ENCODE measurements at places on chromosomes 2 and 18.

DNA sequence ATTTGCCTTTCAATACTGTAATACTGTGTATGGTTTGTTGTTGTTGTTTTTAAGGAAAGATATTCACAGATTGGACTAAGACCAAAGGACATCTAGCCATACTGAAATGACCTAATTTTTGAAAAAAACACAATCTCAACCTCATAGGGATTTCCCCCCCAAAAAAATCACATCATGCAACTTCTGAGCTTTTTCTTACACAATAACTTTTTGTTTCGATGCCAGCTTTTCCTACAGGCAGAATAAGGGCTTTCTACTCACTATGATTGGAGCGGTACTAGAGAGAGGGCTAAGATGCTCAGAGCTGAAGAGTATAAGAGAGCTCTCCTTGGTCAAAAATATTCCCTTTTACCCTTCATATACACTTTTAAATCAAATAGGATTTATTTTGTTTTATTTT lies 32.4 kb upstream of the SLC3A1 start:
- no peak for DNase-seq

DNA sequence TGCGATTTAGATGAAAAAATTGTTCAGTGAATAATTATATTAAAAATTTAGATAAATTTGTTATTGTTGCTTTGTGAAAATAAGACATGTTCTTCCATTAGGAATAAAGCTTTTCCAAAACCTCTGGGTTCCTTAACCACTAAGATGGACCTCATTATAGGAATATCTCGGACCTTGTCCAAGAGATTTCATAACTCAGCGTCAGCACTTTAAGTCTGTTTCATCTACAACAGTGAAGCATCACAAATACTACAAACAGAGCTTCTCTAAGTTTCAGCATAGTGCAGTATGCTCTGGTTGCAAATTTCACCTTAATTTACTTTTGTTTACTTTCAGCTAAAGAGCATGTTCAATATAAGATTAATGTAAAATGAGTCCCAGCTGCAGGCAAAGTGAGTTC lies 150.3 kb downstream of the UBE2E3 start:
- no peak for DNase-seq

- DNase-seq = no peak
Measured at GRCh38 chr18:65762556-65762955, 11.7 kb downstream of the CDH7 start.

DNA sequence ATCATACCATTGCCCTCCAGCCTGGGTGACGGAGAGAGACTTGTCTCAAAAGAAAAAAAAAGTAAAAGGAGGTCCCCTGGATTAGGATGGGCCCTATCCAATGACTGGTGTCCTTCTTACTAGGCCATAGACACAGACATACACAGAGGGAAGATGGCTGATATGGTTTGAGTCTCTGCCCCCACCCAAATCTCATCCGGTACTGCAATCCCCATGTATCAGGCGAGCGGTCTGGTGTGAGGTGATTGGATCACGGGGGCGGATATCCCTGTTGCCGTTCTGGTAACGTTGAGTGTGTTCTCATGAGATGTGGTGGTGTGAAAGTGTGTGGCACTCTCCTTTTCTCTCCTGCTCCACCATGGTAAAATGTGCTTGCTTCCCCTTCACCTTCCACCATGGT lies 7.8 kb upstream of the CNDP2 start:
- DNase-seq = no peak

GRCh38 chr2:37243435-37243834 lies 12.0 kb downstream of the NDUFAF7 start:
- no peak for DNase-seq

- DNase-seq = no peak
Measured at GRCh38 chr18:6405237-6406074, 9.3 kb downstream of the L3MBTL4 start.

GRCh38 chr2:151280271-151280670 lies 9.2 kb downstream of the NMI start:
- DNase-seq = no peak

- no peak for DNase-seq
Measured at GRCh38 chr2:147255812-147256211, 589.0 kb upstream of the ACVR2A start.

DNA sequence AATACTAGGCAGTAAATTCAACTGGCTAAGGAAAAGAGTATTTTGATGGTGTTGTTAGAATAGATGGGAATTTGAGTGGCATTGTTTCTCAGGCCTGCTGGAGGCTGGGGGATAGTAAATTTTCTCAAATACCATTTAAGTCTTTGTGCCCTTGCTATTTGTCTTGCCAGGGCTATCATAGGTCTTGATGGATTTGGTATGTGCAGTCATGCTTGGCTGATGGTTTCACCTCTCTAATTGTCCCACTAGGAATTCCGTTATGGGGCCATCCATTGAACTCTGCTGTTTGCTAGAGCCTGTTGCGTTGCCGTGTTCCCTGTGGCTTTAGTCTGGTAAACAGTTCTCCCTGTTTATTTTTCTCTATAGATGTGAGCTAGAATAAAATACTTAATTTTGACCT lies 438.1 kb upstream of the FAM98A start:
- no peak for DNase-seq

DNA sequence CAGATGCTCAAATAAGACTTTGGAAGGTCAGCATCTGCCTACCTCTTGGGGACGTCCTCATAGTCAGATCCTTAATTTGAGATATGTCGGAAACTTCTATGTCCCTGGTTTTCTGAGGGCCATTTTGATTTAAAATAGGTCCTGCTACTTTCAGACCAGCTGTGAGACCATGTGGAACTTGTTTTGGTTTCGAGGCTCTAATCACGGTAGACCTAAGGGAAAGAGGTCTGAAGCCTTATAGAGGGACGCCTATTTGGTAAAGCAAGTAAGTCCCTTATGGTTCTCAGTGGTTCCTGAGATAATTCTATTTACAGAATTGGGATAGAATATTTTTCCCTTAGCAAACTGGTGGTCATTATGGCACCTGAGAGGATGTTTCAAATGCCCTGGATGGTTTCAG lies 75.1 kb downstream of the RFTN2 start:
- no peak for DNase-seq

GRCh38 chr18:6280211-6280743 lies 134.4 kb downstream of the L3MBTL4 start:
- DNase-seq = no peak

GRCh38 chr2:143468341-143468888 lies 339.2 kb downstream of the ARHGAP15 start:
- no peak for DNase-seq

DNA sequence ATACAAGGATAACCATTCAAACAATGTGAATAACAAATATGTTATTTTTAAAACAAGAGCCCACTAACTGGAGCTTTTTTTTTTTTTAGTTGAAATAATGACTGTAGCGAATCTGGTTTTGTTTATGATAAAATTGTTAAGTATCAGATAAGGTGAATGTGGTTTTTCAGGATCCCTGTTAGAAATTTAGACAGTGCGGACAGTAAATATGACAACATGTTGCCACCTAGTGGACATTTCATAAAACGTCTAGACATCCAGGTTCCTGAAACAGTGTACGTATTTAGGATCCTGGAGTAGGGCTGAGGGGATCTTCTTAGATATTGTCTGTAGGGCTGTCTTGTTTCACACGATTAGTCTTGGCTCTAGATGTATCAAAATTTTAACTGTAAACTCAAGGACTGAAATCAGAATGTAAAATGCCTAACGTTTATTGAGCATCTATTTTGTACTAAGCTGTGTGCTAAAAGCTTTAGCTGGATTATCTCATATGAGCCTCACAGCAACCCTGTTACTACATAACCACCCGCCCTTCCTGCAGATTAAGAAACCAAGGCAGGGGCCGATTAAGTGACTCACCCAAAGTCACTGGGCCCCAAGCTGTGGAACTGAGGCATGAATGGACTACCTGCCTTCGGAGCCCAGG lies 23.9 kb upstream of the CCDC68 start:
- peak; percentile 65 for DNase-seq

- no peak for DNase-seq
Measured at GRCh38 chr2:46780801-46781445, 134.7 kb downstream of the MCFD2 start.

DNA sequence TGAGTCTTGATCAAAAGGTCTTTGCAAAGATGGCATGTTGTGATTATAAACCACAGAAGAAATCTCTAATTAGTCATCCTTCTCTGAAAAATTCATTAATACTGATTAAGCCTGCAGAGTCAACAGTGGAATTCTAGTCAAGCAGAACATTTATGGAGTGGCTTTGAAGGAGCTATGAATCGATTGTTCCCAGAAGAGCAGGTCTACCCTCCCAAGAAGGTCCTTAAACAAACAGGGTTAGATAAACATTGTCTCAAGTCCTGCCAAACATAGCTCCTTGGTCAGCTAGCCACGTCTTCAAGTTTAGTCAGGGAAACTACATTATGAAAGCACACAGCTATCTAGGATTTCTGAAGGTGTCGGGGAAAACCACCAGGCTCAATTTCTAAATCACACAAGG lies 88.9 kb downstream of the ITGA4 start:
- no peak for DNase-seq

DNA sequence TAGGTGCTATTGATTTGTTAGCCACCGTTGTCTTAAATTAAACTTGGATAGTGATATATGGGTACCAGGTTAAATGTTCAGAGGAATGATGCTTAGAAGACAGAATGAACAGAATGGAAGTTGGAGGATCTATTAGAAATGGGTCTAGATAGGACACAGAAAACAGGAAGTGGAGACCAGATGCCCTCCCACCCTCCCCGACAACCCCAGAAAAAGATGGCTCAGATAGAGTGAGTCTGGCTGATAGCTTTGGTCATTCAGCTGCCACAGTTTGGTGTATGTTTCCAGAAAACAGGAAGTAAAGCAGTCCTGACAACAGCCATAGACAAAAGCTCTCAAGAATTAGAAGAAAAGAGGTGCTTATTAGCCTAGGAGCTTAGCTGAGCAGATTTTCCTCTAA lies 71.5 kb upstream of the DSG1 start:
- no peak for DNase-seq

DNA sequence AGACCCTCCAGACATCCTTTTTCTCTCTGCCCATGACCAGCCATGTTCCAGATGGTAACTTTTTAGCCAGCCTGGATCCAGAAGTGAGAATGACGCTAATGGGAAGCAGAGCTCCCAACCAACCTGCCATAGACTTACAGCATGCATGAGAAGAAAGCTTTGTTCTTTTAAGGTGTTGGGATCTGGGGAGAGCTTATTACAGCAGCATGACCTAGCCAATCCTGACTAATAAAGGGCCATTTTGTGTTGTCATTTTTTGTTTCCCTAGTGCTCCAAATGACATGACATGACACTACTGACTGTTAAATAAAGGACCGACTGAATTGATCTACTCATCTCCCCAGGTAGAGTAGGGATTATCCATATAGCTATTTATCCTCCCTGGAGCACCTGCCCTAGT lies 5.2 kb upstream of the PRKCE start:
- DNase-seq = no peak

- DNase-seq = no peak
Measured at GRCh38 chr2:70645733-70646419, 92.2 kb upstream of the TGFA start.
